AML-193 (cell line): ENCODE measurements at places on chromosomes 5 and 9.

DNA sequence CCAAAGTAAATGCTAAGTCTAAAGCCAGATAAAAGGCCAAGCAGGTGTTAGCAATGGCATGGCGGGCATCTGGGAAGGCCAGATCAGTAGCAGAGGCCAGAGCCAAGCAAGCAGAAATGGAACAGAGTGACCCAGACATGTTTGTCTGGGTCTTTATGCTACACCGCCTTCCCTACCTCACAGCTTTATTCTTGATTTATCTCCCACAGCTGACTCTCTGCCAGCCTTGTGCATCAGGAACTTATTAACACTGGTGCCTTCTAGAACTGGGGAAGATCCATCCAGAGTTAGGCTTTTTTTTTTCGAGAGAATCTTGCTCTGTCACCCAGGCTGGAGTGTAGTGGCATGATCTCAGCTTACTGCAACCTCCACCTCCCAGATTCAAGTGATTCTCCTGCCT is 112.5 kb upstream of the SLC44A1 start:
- DNase-seq: no peak

DNA sequence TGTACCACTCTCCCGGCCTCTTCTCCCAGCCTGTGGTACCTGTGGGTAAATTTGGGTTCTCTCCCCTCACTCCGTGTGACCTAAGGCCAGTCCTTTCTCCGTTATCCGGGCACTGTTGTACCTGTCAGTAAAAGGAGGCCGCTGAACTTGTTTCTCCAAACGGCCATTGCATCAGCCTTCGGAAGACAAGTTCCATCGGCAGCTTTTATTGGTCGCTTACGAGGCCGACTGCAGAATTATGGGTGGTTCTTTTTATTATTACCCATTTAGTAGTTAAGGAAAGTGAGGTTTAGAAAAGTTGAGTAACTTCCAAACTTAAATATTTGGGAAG is 558 bp downstream of the GRPEL2 start:
- DNase-seq: peak; percentile 29

DNA sequence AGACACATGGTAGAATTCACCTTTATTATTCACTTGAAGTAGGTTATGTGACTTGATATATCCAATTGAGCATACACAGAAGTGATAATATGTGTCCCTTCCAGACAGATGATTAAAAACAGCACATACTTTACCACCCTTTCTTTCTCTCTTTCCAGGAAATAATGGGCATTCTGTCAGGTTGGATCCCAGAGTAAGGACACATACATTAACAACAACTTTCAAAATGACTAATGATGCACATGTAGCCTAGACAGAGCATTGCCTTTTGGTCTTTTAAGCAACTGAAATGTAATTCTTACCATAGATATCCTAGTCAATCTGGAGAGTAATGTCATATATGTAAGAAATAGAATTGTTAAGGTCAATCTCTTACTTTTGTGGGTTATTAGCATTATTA is 1748.7 kb downstream of the EFNA5 start:
- DNase-seq: no peak

- DNase-seq: peak; percentile 80
Observed at GRCh38 chr5:139468421-139468931, 2.3 kb upstream of the SMIM33 start.

DNA sequence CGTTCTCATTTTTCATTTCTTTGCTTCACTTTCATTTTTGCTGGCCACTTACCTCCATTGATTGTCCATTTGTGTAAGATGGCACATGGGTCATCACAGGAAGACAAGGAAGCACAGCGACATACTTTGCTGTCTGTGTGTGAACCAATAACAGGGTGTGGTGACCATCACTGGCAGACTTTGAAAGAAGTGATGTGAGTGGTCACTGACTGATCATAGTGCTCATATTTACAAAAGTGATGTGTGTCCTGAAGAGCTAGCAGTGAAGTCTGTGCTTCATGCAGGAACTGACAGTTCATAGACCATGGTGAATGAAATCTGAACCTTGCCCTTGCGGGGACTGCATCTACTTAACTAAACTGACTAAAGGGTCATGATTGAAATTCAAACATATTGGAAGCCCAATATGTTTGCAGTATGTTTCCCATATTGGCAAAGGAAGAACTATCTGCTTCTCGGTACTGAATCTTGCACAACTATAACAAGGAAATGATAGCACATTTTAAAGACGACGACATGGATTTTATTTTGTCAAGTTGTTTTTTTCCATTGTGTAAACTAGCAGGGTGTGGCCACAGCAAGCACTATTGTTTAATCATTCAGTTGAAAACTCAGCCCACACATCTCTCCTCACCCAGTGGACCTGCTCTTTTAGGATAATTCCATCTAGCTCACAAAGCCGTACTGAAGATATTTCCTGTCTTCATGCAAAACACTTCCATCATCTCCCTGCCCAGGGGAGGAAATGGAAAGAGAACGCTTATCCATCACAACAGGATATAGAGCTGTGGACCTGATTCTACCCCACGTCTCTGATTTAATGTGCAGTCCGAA is 232.0 kb upstream of the ANKRD55 start:
- DNase-seq: no peak

- DNase-seq: no peak
Observed at GRCh38 chr9:92725766-92726165, 38.9 kb downstream of the BICD2 start.

- DNase-seq: no peak
Observed at GRCh38 chr9:137233143-137233980, 2.7 kb downstream of the SLC34A3 start.

DNA sequence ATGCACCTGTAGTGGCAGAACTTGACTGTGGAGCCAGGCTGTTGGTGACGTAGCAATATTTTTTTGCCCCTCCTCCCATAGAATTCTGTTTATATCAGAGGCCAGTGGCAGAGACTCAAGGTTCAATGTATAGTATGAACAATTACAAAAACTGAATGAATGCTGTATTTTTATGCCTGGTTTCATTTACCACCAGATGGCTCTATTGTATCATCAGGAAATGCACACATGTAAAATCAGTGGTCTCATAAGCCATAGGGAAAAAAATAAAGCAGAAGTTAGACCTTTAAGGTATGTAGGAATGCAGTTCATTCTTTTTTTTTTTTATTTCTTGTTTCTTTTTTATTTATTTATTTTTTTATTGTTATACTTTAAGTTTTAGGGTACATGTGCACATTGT is 43.6 kb downstream of the CCDC192 start:
- peak; percentile 64 for DNase-seq

- DNase-seq: no peak
Observed at GRCh38 chr5:54702470-54702869, 184.9 kb downstream of the SNX18 start.

- no peak for DNase-seq
Observed at GRCh38 chr5:127400539-127400938, 109.9 kb downstream of the MEGF10 start.

GRCh38 chr5:59522201-59522831 is 371.2 kb downstream of the PDE4D start:
- DNase-seq: no peak

- no peak for DNase-seq
Observed at GRCh38 chr5:172768573-172769341, 2.2 kb downstream of the DUSP1 start.

DNA sequence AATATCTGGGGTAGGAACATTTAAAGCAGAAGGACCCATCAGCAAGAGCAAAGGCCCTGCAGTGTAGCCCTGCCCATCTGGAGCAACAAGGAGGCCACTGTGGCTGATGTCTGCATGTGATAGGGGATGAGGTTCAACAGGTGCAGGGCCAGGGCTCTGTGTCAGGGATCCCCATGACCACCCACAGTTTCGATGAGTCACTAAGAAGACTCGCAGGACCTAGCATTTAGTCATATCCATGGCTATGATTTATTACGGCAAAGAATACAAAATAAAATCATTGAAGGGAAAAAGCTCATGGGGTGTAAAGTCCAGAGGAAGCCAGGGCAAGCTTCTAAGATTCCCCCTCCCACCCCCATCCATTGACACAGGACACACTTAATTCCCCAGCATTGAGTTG is 188.6 kb downstream of the ADGRV1 start:
- no peak for DNase-seq
